ENCODE measurements at places on chromosomes 7 and 10.

- DNase-seq: no peak
Measured at GRCh38 chr7:47192978-47193377, 388.9 kb downstream of the TNS3 start.

- DNase-seq: no peak
Measured at GRCh38 chr10:130659528-130659927, 523.3 kb downstream of the GLRX3 start.

- DNase-seq: no peak
Measured at GRCh38 chr10:75398200-75398691, 3.3 kb downstream of the ZNF503 start.

DNA sequence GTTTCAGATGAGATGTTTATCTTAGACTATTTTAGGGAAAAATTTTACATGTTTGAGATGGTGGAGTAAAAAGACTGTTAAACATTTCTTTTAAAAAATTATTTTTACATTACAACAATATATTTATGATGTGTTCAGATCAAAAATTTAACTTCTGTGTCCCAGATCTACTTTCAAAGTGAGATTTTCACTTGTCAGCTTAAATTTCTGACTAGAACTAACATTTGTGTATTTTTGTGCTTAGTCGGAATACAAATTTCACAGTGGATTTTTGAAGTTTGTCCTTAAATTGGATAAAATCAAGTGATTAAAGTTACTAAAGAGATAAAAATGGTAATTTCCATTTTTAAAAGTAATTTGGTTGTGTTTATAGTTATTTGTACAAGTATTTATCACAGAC, 24.9 kb downstream of the TMEM106B start:
- DNase-seq: no peak

Data from pons (tissue), 1 donor.